Endothelial cell (in vitro differentiated cells): ENCODE measurements at places on chromosomes 6 and 20. TPM values are rescaled to one million over a fixed set of nuclear protein-coding genes. Genes with fewer than 3 reads are reported as not detected.

DNA sequence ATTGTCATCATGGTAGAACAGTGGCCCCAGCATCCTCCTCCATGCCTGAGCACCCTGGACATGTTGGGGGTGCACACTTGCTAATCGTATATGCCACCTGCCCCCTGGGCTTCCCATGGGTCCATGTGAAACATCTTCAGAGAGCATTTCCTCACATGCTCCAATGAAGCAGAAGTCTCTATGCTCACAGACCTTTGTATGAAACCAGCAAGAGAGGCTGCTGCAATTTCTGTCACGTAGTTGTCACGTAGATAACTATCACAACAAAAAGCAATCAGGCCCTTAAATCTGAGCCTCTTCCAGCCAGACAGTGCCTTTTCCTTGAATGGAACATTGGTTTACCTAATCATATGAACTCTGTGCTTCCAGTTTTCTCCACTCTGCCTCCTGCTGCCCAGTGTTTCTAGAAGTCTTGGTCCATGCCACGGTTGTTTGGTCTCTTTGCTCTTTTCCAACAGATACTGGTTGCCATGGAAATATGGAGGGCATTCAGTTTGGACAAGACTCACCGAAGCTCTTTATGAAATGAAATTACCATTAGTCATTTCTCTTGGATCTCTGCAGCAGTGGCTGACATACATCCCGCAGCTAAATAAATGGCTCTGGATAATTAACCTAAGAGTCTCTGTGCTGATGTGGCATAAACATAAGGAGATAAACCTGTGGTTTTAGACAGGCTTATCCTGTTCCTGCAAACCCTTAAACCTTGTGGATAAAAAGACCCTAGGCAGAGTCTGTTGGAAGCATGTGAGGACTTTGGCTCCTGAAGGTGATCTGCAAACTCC lies 172.8 kb upstream of the SYNDIG1 start:
- DNase-seq, result no peak

- no peak for DNase-seq
These were observed 74.7 kb downstream of the FAM217A start for GRCh38 chr6:4004249-4004648.

DNA sequence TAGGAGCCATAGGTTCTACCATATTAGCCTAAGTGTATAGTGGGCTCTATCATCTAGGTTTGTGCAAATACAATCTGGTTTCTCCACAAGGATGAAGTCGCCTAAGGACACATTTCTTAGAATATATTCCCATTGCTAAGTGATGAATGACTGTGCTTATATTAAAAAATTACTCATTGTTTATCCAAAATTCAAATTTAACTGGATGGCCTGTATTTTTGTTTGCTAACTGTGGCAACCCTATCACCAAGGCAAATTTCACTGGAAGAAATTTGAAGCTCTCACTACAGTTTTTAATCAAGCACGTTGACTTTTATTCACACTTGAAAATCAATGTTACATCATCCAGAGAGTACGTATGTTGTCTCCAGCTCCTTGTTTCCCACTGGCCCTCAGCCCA lies 13.9 kb downstream of the GCM2 start:
- DNase-seq, result no peak

- no peak for DNase-seq
These were observed 14.7 kb downstream of the SESN1 start for GRCh38 chr6:109079981-109080380.

DNA sequence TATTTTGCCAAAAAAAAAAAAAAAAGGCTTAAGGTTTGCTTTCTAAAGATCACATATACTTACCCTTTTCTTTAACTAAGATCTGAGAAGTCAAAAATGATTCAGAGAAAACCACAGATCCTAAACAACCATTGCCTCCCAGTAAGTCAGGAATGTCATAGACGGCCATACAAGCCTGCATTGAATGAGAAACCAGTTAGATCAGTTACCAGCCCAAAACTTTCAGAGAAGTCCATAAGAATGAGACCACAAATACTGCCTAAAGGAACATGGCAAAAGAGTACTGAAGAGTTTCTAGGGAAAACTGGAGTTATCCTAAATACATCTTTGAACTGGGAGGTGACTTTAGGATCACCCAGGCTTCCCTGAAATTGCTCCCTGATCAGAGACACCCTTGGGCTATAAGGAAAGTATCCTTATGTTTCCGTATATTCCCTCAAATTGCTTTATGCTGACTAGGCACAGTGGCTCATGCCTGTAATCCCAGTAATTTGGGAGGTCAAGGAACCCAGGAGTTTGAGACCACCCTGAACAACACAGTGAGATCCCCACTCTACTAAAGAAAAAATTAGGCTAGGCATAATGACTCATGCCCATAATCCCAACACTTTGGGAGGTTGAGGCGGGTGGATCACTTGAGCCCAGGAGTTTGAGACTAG lies 79.4 kb upstream of the SLC4A11 start:
- no peak for DNase-seq

GRCh38 chr20:23009636-23010035 lies 25.5 kb upstream of the SSTR4 start:
- DNase-seq, result no peak

- DNase-seq, result no peak
These were observed 13.3 kb upstream of the PCMTD2 start for GRCh38 chr20:64242003-64242796.

DNA sequence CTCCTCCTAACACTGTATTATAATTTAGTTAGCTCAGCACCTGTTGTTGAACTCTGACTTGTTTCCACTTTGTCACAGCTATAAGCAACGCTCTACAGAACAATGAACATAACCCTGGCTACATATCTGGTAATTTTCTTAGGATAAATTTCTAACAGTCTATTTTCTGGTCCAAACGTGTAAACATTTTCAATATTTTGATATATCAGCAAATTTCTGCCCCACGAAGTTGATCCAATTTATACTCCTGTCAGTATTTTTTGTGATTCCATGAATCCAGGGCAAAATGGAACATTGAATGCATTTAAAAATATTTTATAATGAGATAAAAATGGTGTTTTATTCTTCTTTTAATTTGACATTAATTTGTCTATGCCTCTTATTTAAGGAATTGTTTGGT lies 448.5 kb upstream of the AGPAT4 start:
- no peak for DNase-seq

DNA sequence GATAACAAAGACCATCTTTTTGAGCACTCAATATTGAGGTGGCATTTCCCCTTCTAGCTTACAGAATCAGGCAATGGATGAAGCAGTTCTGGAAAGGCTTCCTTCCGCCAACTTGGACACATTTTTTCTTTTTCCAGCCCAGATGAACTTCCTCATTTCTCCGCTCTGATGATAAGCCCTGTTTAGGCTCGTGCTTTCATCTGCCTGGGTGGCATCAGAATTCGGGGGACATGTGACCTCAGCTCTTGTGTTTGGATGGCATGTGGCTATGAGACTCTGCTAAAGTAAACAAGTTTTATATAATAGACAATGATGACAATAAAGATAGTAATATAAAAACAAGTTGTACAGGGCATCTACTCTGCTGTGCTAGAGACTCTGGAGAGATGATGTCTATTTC lies 796.7 kb downstream of the DHX35 start:
- no peak for DNase-seq

DNA sequence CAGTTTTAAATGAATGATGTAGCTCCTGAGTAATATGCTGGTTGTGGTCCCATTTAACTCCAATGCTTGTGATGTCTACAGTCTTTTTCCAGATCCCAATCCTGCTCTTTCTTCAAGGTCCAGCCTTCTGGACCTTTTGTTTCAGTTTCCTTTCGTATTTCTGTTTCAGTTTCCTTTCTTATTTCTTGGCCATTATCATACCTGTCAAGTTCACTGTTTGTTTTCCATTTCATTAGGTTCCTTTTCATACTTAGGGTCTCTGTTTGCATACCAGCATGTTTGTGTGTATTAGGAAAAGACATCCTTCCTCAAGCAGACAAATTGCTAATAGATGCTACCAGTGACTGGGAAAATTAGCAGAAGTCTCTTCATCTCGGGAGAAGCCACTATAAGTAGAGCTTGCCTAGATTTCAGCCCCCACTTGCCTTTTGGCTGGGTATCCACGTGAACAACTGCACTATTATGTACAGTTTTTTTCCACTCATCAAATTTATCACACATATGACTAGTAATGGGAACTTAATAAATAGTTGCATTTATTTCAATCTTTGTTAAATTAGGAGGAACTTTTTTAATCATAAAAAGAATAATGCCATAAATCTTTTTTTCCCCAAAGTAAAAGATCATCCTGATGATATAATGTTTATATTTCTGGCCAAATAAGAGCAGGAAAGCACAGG lies 583.4 kb downstream of the BCKDHB start:
- no peak for DNase-seq

DNA sequence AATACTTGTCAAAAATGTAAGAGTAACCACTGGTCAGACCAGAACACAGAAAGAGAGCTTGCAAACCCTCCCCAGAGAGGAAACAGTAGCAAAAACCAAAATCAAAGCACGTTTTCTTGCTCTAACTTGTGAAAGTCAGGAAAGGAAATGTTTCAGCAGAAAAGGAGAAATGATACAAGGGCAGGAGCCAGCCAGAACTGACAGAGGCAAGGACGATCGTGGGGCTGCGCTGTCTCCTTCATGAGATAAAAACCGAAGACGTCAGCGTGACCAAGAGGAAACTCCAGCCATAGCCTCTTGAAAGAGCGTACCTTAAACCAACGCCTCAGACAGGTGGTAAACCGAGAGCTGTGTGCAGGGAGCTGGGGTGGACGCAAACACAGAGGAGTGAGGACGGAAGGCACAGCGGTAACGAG lies 27.5 kb downstream of the LAMA5 start:
- no peak for DNase-seq

- no peak for DNase-seq
These were observed 32.7 kb downstream of the CFAP61 start for GRCh38 chr20:20085071-20085470.

GRCh38 chr20:15491575-15491974 lies 1081.7 kb downstream of the KIF16B start:
- DNase-seq, result peak; percentile 18

DNA sequence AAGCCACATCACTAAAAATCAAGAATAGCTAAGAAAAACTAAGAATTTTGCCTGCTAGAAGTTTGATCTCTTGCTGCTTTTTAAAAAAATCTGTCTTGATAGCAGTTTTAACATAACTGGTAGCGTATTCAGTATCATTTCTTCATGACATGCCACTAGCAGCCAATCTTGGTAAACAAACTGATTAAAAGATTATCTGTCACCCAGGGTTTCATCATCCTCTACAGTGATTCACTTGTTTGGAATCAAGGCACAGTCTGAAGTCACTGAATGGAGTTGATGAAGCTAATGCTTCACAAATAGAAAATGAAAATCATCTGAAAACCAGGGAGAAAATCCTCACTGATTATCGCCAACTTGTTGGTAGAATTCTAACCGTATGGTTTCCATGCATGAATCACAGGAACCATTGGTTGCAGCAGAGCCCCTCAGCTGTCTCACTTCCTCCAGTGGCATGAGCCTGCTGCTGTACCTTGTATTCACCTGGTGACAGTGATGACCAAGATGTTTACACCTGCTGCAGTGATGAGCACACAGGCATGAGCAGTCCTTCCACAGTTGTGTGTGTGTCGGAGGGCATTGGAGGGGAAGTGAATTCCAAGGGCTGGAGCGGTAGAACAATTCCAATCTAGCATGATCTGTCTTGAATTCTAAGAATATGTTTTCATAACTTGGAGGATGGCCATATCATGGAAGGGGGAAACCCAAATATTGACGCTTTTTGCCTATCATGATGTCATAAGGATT lies 275.0 kb downstream of the KHDC1L start:
- DNase-seq, result no peak

GRCh38 chr20:42945234-42945994 lies 244.3 kb downstream of the PTPRT start:
- no peak for DNase-seq

- no peak for DNase-seq
These were observed 21.6 kb downstream of the TOX2 start for GRCh38 chr20:43936104-43936770.

GRCh38 chr20:2485661-2486060 lies 15.1 kb upstream of the SNRPB start:
- DNase-seq, result no peak

DNA sequence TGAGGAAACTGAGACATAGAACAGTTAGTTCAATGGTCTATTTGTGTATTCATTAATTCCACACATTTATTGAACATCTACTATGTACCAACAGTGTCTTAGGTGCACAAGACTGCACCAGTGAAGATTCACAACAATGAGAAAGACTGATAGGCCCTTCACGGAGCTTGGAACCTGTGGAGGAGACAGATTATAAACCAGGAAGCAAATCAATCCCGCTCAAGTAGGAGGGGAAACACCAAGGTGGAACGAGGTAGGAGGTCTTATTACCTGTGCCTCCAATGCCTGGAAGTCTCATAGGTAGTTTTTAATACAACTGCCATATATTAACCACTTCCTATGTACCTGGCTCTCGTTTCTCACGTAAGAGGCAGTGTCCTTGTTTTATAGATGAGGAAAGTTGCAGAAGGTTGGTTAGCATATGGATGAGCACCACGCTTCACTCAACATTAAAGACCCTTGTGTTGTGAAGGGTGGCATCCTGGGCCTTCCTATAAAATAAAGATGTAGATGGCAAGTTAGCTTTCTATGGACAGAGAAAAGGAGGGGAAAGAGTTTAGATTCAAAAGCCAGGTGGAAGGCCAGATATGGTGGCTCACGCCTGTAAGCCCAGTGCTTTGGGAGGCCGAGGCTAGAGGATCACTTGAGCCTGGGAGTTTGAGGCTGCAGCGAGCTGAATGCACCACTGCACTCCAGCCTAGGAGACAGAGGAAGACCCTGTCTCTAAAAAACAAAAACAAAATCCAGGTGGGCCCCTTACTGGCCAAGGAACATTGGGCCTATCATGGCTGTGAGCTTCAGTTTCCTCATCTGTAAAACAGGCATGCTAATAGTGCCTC lies 45.1 kb downstream of the SLC13A3 start:
- DNase-seq, result no peak

KHDC1L gene
- not detected for total RNA-seq

ZNF334 gene
- total RNA-seq, result 19.5 TPM

HLA-DRA gene
- 0.28 TPM for total RNA-seq

FAM83B gene
- total RNA-seq, result 1.1 TPM

EMILIN3 gene
- total RNA-seq, result 0.28 TPM

BACH2 gene
- total RNA-seq, result 3.9 TPM

OR12D1 gene
- total RNA-seq, result not detected

GZF1 gene
- total RNA-seq, result 9.6 TPM

CENPW gene
- 34.0 TPM for total RNA-seq

TTK gene
- total RNA-seq, result 6.6 TPM

IYD gene
- not detected for total RNA-seq

PLN gene
- not detected for total RNA-seq

C4B gene
- 4.6 TPM for total RNA-seq
